Activated CD4-positive, alpha-beta T cell treated with anti-CD3 and anti-CD28 coated beads, Interleukin-2, amount 10 ng/mL, durations not matched to agents 24 days and 14 days (primary cell): ENCODE measurements at places on chromosomes 12 and 14. TPM values are rescaled to one million over a fixed set of nuclear protein-coding genes. Genes with fewer than 3 reads are reported as not detected.

GRCh38 chr14:74591394-74591793 is 20.6 kb downstream of the LTBP2 start:
- DNase-seq = no peak

- DNase-seq = no peak
Measured at GRCh38 chr14:51533872-51534553, 117.7 kb upstream of the FRMD6 start.

DNA sequence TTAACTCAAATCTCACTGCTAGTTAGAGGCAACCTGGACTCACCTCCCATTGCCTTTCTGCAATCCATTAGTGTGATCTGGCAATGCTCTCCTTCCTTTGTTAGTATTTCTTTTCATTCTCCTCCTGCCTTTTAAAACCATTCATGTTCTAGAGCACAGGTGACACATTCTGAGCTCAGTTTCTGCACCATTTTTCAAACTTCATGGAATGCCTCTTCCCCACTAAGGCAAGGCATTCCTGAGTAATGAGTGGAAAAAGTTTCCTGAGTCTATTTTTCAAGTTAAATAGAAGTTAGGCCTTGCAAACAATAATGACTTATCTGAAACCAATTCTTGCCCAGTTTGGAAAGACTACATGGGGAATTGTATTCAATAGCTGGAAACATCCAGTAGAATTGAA is 1001.8 kb downstream of the BCL11B start:
- DNase-seq = no peak

- no peak for DNase-seq
Measured at GRCh38 chr12:120072472-120073249, 43.9 kb downstream of the RAB35 start.

GRCh38 chr14:56150645-56151345 is 32.6 kb downstream of the PELI2 start:
- DNase-seq = no peak

DNA sequence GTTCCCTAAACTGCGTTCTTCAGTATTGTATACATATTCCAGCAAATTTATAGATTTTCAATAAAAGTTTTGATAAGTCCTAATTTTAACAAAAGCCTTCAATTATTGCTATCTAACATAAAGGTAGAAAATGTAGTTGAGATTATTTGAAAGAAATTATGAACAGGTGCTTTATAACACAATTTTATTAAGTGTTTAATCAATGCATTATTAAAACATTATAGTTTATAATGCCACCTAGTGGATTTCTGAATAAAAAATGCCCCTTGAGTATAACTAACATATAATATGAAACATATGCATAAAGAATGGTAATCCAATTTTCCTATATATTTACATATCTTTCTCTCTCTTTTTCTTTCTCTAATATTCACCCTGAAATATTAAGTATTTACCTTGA is 515.3 kb downstream of the SLC6A15 start:
- DNase-seq = no peak

The CCDC197 gene
- not detected in 2 replicates for total RNA-seq
